ACHN (cell line): ENCODE measurements at places on chromosomes 6 and 20.

GRCh38 chr6:81895511-81896185 is 143.2 kb upstream of the TENT5A start:
- DNase-seq = no peak

- DNase-seq = no peak
Measured at GRCh38 chr6:105810922-105811482, 275.1 kb upstream of the PRDM1 start.

GRCh38 chr6:21935561-21936028 is 342.0 kb downstream of the SOX4 start:
- DNase-seq = no peak

DNA sequence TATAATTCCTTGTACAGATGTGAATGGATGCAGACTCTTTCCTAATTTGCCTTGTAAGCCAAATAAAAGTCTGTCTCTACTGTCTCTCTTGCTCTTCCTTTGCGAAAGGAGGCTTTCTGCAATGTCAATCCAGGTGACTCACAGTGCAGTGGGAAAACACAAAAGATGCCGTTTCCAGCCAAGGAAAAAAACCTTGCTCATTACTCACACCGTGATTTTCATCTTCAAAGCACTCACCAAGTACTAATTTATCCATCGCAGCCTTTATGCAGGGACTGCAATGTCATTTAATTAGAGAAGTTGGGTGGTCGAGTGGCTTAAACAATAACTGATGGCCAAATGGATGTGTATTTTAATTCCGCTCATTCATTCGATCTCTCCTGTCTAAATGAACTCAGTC is 23.8 kb downstream of the SAYSD1 start:
- DNase-seq = no peak

- no peak for DNase-seq
Measured at GRCh38 chr6:122567034-122567433, 43.2 kb upstream of the PKIB start.

DNA sequence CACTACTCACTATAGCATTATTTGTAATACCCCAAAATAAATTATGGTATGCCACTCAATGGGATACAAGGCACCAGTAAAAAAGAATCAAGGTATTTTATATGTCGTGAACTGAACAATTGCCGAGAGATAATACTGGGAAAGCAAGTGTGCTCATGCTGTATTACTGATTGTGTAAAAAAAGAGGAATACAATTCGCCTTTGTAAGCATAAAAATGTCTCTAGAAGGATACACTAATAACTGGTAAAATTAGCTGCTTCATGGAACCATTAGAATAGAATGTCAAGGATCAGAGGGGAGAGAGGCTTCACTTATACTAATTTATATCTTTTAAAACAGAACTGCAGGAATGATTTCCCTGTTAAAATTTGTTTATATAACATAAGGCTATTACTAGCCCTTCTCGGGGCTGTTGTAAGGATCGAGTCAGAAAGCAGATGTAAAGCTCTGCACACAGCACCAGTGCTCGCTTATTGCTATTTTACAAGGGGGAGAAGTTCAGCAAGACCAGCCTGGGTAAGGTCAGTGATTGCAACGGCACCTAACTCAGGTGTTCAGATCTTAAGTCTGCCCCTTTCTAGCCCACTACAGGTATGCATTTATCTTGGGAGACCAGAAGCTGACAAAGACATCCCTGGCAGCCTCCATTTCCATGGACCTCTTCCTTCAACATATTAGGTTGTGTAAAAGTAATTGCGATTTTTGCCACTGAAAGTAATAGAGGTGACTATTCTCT is 61.6 kb downstream of the MYH7B start:
- DNase-seq = no peak

DNA sequence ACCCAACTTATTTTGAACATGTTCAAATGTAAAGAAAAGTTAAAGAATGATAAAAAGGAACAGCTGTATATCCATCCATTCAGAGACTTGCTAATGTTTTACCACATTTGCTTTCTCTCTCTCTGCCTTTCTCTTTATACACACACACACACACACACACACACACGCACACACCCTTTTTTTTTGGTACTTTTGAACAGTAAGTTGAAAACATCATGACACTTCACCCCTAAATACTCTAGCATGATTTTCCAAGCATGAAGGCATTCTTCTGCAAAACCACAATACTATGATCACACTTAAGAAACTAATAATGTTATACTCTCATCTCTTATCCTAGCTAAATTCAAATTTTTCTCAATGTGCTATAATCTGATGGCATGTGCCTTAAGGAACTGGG is 192.3 kb downstream of the UTRN start:
- no peak for DNase-seq

GRCh38 chr6:137471986-137472385 is 22.2 kb downstream of the OLIG3 start:
- DNase-seq = no peak
